ENCODE measurements at places on chromosomes 6 and 20. TPM values are rescaled to one million over a fixed set of nuclear protein-coding genes. Genes with fewer than 3 reads are reported as not detected.

DNA sequence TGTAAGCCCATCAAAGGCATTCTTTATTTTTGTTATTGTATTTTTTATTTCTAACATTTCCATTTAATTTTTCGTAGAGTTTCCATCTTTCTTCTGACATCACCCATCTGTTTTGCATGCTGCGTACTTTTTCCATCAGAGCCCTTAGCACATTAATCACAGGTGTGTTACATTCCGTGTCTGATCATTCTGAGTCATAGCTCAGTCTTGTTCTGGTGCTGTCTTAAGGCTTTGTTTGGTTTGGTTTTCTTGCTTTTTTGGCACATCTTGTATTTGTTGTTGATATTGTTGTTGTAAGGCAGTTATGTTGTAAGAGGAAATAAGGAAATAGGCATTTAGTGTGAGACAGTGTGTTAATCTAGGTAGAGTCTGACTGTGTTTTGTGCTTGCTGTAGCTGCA is 214.6 kb upstream of the CDH4 start:
- DNase-seq: no peak

DNA sequence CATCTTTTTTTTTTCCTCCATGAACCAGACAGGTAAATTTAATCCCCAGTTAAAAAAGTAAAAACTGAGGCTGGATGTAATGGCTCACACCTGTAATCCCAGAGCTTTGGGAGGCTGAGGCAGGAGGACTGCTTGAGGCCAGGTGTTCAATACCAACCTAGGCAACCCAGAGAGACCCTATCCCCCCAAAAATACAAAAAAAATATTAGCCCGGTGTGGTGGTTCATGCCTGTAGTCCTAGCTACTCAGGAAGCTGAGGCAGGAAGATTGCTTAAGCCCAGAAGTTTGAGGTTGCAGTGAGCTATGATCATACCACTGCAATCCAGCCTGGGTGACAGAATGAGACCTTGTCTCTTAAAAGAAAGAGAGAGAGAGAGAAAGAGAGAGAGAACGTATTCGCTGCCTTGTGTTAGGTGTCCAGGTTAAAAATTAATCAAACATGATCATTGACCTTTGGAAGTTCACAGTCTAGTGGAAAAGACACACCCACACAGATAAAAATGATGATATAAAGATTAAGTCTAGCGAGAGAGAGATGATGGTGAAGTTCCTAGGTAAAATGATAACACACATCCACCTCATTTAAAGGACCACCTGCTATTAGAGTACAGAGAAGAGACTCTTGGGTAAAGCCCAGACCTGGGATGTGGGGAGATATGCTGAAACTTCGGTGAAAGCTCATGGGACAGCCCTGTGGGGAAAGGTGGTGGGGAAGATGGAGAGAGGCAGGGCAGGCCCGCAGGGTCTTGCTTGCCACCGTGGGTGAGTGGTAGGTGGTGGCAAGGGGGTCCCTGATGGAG is 4.8 kb upstream of the NHSL1 start:
- DNase-seq: no peak

PPIL6 gene
- total RNA-seq: 2.3 TPM

GRCh38 chr6:42783177-42783875 is 1.5 kb downstream of the BICRAL start:
- DNase-seq: peak; percentile 80

GRCh38 chr20:57051096-57051495 is 215.3 kb downstream of the BMP7 start:
- no peak for DNase-seq

All from endodermal cell (in vitro differentiated cells).